Stimulated activated CD8-positive, alpha-beta memory T cell treated with anti-CD3 and anti-CD28 coated beads, Interleukin-7, amount 100 ng/mL, for 1 hour (primary cell): ENCODE measurements at places on chromosomes 11 and 22.

GRCh38 chr22:26901198-26901816, 243.9 kb downstream of the MIAT start:
- DNase-seq = no peak

DNA sequence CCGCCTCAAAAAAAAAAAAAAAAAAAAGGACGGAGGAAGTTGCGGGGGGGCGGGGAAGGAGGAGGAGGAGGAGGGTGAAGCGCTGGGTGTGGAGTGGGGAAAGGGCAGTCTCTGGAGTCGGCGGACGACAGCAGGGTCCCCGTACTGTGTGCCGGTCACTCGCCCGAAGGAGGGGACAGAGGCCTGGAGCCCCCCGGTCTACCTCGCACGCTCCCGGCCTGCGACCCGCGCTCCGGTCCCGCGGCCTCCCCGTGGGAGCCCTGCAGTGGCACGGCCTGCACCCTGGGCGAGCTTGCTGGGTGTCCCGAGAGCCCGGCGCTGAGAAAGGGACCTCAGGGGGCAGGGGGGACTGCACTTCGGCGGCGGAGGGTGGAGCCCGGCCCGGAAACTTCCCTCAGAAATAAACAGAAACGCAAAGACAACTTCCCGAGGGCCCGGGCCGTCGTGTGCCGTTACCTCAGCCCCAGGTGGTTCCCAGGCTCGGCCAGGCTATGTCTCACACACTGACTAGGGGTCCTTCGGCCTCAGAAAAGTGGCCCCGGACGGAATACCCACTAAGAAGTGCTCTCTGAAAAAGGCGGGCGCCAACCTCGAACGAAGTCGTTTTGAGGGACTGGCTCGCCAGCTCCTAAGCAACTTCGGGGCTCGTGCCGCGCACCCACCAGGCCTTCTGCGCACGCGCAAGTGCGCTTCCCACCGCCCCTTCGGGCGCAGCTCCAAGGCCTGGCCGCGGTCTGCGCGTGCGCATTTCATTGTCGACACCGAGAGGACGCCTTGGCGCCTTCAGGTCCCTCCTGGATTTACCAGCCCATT, at the start of gene MAJIN:
Gene MAJIN (minus strand): TSS at position 688 of the 813 bp plus-strand sequence. CDS start 12,703 bp downstream, outside the sequence.
- DNase-seq = peak; percentile 77

- no peak for DNase-seq
These were observed 28.6 kb downstream of the LIF start for GRCh38 chr22:30217698-30218560.

DNA sequence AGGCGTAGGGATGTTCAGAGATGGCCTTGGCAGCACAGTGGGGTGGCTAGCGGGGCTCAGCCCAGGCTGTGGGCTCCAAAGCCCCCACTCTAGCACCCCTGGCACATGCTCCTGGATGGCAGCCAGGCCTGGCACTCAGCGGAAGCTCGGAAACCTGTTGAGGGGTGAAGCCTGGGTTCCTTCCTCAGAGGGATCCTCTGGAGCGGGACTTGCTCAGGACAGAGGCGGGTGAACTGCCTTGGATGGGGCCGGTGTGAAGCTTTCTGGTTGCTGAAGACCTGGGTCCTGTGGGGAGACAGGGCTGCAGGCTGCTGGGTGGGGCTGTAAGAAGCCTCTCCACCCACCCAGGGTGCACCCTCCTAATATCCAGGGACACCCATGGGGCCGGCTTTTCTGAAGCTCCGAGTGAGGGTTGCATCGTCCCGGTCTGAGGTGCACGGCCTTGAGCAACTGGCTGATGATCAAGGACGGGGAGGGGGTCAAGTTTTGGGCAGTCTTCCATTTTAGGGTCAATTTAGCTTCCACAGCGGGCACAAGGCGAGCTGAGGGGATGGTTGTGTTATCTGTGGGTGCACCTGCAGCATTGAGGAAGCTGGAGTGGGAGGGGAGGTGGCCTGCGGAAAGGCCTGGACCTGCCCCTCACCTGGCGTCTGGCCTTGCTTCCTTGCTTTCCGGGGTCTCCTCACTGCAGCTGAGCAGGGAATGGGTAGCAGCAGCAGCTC, 5.2 kb downstream of the MRGPRE start:
- DNase-seq = no peak

- no peak for DNase-seq
These were observed 29.8 kb downstream of the SREBF2 start for GRCh38 chr22:41862530-41863266.
